ENCODE measurements at places on chromosomes 3 and 15.
A peak's percentile ranks its signal among the peaks of the same experiment; 100 is the strongest.

- peak; percentile 25 for DNase-seq
Observed at GRCh38 chr3:108477511-108478147, 32.8 kb downstream of the MYH15 start.

GRCh38 chr15:70340494-70340870, 242.8 kb upstream of the TLE3 start:
- DNase-seq = no peak

DNA sequence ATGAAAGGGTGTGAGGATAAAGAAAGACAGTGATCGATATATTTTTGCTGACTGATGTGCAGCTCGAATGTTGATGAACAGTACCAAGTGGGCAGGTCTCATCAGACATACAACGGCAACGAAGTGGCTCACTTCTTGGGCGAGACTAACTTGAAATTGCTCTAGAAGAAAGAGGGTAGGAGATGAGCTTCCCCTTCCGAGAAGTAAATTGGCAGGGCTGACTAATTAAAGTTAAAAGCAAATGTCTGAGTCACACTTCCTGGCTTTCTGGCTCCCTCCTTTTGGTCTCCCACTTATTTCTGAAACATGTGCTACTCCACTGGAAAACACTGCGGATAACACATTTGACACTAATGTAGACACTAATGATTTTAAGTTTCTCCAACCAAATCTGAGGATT, 228.3 kb downstream of the ABHD5 start:
- no peak for DNase-seq

DNA sequence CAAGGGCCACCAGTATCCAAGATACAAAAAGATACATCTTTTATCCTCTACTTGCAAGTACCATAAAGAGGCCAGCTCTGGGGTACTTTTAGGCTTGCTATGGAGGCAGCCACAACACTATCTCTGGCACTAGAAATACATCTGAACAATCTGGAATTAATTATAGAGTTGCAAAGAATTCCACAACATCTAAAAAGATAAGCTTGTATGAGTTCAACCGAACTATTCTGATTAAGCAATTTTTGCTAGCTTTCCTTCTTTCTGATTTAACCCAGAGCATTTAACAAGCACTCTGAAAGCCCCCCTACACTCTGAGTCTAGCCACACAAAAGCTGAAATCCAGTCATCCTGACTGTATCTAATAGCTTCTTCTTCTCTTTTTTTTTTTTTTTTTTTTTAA, 95.4 kb downstream of the FRMD5 start:
- no peak for DNase-seq

GRCh38 chr3:60262546-60262945, 988.7 kb downstream of the FHIT start:
- no peak for DNase-seq

- no peak for DNase-seq
Observed at GRCh38 chr3:12439161-12439940, 44.9 kb upstream of the TSEN2 start.

GRCh38 chr3:66495668-66496045, 5.2 kb downstream of the LRIG1 start:
- DNase-seq = no peak

DNA sequence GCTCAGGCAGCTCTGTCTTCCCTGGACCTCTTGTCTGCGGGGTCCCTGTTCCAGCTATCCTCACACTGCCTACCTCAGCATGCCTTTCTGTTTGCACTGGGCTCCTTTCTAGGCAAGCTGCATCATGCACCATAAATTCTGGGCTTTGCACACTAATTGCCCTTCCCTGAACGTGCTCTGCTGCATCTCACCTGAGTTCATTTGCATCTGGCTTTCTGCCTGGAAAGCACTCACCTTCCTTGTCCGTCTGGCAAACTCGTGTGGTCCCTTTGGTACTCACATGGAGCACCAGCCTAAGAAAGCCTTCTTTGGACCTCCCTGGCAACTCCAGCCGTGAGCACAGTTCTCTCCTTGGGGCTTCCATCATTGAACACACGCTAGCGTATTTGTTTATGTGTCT, 365.6 kb downstream of the SV2B start:
- no peak for DNase-seq

GRCh38 chr15:73331991-73332925, 36.5 kb downstream of the HCN4 start:
- DNase-seq = no peak

- no peak for DNase-seq
Observed at GRCh38 chr3:188975600-188976314, 196.0 kb upstream of the TPRG1 start.

- DNase-seq = no peak
Observed at GRCh38 chr3:105525531-105525930, 158.8 kb downstream of the ALCAM start.

GRCh38 chr15:52709187-52709981, 30.2 kb upstream of the ATOSA start:
- DNase-seq = no peak

DNA sequence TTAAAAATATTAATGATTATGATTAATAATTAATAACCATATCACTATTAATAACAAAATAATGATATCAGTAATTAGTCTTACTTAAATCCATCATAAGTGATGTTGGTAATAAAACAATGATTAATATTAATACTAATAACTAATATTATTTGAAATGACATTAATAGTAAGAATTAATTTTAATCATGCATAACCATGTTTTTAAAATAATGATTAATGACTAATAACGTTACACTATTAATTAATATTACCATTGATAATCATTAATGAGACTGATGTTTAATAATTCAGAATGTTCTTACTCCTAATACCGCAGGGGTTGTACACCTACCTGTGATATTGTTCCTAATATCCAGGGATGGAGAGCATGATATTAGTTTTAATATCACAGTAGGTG, 53.4 kb upstream of the FRG2C start:
- DNase-seq = no peak

DNA sequence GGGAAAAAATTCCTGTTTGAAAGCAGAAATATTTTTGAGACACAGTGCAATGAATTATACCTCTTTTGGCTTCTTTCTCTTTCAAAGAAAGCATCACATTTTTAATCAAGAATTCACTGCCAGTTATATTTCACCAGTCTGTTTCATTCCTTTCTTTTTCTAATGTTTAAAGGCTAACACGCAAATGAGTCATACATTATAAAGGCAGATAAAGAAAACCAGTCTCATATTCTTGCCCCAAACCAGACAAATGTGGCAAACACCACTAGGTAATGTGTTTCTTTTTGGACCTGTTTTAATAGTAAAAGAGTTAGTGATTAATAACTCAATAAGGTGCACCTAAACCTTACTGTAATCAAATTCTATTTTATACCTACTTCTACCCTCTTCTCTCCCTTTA, 83.8 kb downstream of the PLOD2 start:
- DNase-seq = no peak

DNA sequence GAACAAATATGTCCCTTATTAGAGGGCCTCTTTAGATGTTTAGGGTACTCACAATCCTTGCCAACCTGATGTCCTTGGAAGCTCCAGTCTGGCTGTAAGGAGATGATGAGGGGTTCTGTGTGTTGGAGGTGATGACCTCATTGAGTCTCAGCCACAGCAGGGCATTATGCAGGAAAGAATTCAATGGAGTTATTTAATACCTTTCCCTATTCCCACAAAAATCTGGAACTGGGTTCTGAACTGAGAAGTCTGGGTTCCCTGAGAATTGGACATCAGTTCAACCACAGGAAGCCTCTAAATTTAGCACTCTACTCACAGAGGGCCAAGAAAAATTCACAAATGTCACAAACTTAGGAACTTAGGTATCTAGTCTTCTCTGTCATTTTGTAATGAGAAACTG, 36.9 kb downstream of the SLC35A5 start:
- no peak for DNase-seq
